Right cardiac atrium (tissue), 5 donors: ENCODE measurements at places on chromosomes 13 and 19. TPM values are rescaled to one million over a fixed set of nuclear protein-coding genes. Genes with fewer than 3 reads are reported as not detected.

The CEBPA gene
- 3.1 TPM for total RNA-seq

The BSG gene
- total RNA-seq, result 1,380 TPM

The AZU1 gene
- not detected for total RNA-seq

The CEACAM16 gene
- total RNA-seq, result not detected

The SYCN gene
- total RNA-seq, result not detected

The KLK4 gene
- not detected for total RNA-seq

The ERFL gene
- not detected for total RNA-seq

The VAV1 gene
- 3.5 TPM for total RNA-seq

The SERPINE3 gene
- not detected for total RNA-seq

The OR4F17 gene
- not detected for total RNA-seq

The IGSF23 gene
- total RNA-seq, result not detected

The FFAR1 gene
- total RNA-seq, result not detected

The COX6B2 gene
- total RNA-seq, result not detected

The PRODH2 gene
- total RNA-seq, result not detected

The SIGLEC8 gene
- not detected for total RNA-seq

The ZNF606 gene
- 11.8 TPM for total RNA-seq

The GFY gene
- total RNA-seq, result not detected

The NLRP9 gene
- total RNA-seq, result not detected

The ADAMTSL5 gene
- 19.1 TPM for total RNA-seq

The IGFL1 gene
- total RNA-seq, result not detected

The COG3 gene
- total RNA-seq, result 17.5 TPM

The CYP2A6 gene
- not detected for total RNA-seq

The MAMSTR gene
- 2.8 TPM for total RNA-seq

The ARID3A gene
- total RNA-seq, result 4.2 TPM

The COMP gene
- total RNA-seq, result 1.5 TPM

The ENOX1 gene
- 2.1 TPM for total RNA-seq

The ICAM4 gene
- total RNA-seq, result 0.46 TPM

The THOP1 gene
- total RNA-seq, result 57.3 TPM
